Fibroblast of upper back skin (primary cell): ENCODE measurements at places on chromosomes 5 and 9.
A peak's percentile ranks its signal among the peaks of the same experiment; 100 is the strongest.

GRCh38 chr5:80466669-80467485 lies 21.0 kb upstream of the FAM151B start:
- DNase-seq: peak; percentile 53

DNA sequence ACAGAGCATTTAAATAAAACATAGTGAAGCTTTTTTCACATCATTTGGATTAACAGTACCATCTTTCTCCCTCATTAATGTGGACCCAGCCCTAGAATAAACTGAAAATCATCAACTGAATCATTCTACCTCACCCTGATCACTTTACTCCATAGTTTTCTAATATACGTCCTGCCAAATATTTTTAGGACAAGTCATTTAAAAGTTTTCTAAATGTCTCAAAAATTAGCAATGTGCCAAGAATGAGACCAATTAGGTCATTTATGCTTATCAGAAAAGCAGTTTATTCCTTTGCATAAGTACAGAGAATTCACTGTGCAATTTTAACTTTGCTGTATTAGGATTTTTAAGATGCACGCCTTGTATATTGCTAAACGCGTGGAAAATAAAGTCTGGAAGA lies 284.4 kb downstream of the PIK3R1 start:
- peak; percentile 74 for DNase-seq

GRCh38 chr5:107654827-107655226 lies 15.9 kb downstream of the EFNA5 start:
- no peak for DNase-seq

GRCh38 chr5:129935626-129936025 lies 31.4 kb downstream of the CHSY3 start:
- DNase-seq: no peak

GRCh38 chr9:112665347-112665746 lies 52.6 kb downstream of the INIP start:
- DNase-seq: peak; percentile 41

DNA sequence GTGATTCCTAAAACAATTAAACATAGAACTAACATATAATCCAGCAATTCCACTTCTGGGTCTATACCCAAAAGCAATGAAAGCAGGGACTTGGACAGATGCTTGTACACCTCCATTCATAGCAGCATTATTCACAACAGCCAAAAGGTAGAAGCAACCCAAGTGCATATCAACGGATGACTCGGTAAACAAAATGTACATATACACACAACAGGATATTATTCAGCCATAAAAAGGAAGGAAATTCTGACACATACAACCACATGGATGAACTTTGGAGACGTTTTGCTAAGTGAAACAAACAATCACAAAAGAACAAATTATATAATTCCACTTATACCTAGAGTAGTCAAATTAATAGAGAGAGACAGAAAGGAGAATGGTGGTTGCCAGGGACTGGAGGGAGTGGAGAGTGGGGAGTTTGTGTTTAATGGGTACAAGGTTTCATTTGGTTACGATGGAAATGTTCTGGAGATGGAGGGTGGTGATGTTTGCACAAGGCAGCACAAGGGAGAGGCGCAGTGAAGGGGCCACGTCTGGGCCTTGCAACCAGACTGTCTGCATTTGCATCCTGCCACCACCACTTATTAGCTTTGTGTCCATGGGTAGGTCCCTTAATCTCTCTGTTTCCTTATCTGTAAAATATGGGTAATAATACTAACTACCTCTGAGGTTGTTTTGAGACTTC lies 36.3 kb upstream of the RLN1 start:
- DNase-seq: no peak

GRCh38 chr9:76637416-76637815 lies 126.8 kb upstream of the PCA3 start:
- no peak for DNase-seq

- no peak for DNase-seq
Observed at GRCh38 chr5:159782197-159782994, 133.9 kb upstream of the ADRA1B start.
